Mesenchymal stem cell (in vitro differentiated cells and primary cell): ENCODE measurements at places on chromosomes 13 and 19.

DNA sequence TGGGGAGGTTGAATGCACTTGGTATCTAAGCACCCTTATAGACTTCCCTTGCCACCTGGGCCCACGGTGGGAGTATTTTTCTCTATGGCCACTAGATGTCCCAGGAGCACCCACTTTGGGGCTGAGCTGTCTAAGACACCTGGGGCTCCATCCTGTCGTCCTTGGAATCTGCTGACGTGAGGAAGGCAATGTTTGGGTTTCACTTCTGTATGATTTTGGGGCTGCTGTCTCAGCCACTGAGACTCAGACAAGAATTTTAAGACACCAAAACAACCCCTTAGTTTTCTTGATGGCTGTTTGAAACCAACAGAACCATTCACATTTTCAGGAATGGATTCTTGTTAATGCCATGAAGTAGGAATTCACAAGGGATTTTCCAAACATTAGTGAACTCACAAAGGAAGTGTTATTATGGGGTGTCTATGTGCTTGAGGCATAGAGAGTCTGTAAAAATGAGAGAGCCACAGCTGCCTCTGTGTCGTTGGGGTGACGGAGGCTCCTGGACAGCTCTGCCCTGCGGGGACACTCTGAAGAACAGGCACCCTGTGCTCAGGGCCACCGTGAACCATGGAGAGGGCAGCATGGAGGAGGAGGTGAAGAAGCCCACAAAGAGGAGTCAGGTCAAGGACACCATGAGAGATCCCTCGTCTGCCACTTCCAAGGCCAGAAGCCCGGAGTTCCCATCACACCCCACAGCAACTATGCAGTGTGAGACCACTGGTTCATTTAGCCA is 106.8 kb upstream of the SPATA13 start:
- H3K36me3 ChIP-seq = no peaks in the 10 kb centered on the region
- peak; percentile 68 for DNase-seq
- H3K27ac ChIP-seq = no peak overlapping the region
- peaks cover 7% of the 10 kb centered on the region for H3K4me1 ChIP-seq

DNA sequence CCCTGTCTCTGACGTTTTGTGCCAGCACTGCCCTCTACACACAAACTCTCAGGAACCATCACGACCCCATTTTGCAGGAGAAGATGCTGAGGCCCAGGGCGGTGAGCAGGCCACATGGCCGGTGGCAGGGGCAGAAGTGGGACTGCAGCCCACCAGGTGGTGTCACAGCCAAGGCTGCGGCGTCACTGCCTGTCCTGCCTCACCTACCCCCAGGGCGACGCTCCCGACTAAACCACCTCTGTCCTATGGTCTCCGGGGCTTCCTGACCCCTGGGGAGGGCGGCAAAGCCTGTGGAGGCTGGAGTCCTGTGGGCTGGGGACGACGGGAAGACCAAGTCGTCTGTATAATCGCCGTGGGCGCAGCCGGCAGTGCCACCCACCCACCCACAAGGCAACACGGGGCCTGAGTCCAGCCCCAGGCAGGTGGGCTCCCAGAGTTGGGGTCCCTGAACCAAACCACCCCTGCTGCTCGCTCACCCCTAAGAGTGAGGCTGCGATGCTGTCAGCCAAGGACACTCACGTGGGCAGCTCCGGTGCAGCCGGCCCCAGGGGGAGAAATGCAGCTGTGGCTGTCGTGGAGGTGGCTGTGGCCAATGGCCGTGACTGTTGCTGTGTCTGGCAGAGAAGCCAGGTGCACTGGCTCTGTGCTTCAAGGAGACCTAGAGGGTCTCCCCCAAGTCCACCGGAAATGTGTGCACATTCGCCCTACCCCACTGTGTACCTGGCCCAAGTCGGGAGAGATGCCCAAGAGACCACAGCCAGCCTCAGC is 29.7 kb downstream of the RASA3 start:
- no peak overlapping the region for H3K27ac ChIP-seq
- no peak for DNase-seq
- H3K4me3 ChIP-seq = no peak overlapping the region
- H3K27me3 ChIP-seq = no peaks in the 10 kb centered on the region

- H3K27ac ChIP-seq = no peak overlapping the region
- no peaks in the 10 kb centered on the region for H3K27me3 ChIP-seq
- H3K36me3 ChIP-seq = peaks cover 47% of the 10 kb centered on the region
- no peak for DNase-seq
- H3K4me3 ChIP-seq = peak overlapping the region; percentile 48
These were observed 5.0 kb downstream of the ZNF792 start for GRCh38 chr19:34959021-34959420.

DNA sequence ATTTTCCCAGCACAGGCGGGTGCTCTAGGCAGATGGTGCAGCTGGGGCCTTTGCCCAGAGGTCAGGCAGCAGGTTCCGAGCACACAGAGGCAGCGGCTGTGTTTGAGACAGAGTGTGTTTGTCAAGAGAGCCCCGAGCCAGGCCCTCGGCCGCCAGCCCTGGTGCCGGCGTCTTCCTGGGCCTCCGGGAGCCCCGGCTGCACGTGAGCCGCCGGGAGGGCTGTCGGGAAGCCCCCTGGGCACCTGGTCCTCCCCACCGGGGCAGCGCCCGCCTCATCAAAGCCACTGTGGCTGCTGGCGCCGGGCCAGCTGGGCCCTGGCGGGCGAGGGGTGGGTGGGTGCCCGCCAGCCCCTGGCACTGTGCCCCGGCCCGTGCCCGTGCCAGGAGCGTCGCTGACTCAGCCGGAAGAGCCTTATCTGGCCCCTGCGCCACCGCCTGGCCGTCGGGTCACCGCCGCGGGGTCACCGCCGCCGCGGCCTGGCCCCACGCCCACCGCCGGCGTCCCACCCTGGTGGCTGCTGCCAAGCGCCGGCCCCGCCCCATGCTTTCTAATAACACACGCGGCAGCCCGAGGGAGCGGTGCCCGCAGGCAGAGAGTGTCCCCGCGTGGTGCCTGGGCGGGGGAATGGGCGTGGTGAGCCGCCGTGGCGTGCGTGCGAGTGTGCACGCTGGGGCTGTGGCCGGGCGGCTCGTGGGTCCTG is 14.9 kb downstream of the ARID3A start:
- H3K36me3 ChIP-seq = peaks cover 42% of the 10 kb centered on the region
- no peak overlapping the region for H3K4me3 ChIP-seq
- H3K4me1 ChIP-seq = peaks cover 53% of the 10 kb centered on the region
- no peak overlapping the region for H3K27ac ChIP-seq
- no peaks in the 10 kb centered on the region for H3K27me3 ChIP-seq
- no peak for DNase-seq

GRCh38 chr13:109933476-109933875 is 147.1 kb upstream of the IRS2 start:
- no peak overlapping the region for H3K4me3 ChIP-seq
- no peaks in the 10 kb centered on the region for H3K27me3 ChIP-seq
- no peak overlapping the region for H3K27ac ChIP-seq
- H3K4me1 ChIP-seq = peaks cover 2% of the 10 kb centered on the region
- no peaks in the 10 kb centered on the region for H3K36me3 ChIP-seq

- no peak for DNase-seq
- H3K4me3 ChIP-seq = no peak overlapping the region
- no peak overlapping the region for H3K27ac ChIP-seq
These were observed 151.7 kb upstream of the MIR17HG start for GRCh38 chr13:91195789-91196188.

- H3K36me3 ChIP-seq = peaks cover 7% of the 10 kb centered on the region
- H3K27me3 ChIP-seq = no peaks in the 10 kb centered on the region
- no peak overlapping the region for H3K4me3 ChIP-seq
- no peak overlapping the region for H3K27ac ChIP-seq
- DNase-seq = no peak
- H3K4me1 ChIP-seq = no peaks in the 10 kb centered on the region
These were observed 10.5 kb upstream of the ELF1 start for GRCh38 chr13:41029629-41030028.

GRCh38 chr13:37960427-37960826 is 90.9 kb upstream of the TRPC4 start:
- H3K36me3 ChIP-seq = no peaks in the 10 kb centered on the region
- H3K27me3 ChIP-seq = no peaks in the 10 kb centered on the region
- no peak overlapping the region for H3K4me3 ChIP-seq
- no peak for DNase-seq
- no peaks in the 10 kb centered on the region for H3K4me1 ChIP-seq

- H3K27me3 ChIP-seq = peaks cover 25% of the 10 kb centered on the region
- peaks cover 60% of the 10 kb centered on the region for H3K36me3 ChIP-seq
- peaks cover 9% of the 10 kb centered on the region for H3K4me1 ChIP-seq
- H3K4me3 ChIP-seq = no peak overlapping the region
- DNase-seq = no peak
- H3K27ac ChIP-seq = no peak overlapping the region
These were observed 8.1 kb upstream of the TNFSF14 start for GRCh38 chr19:6677883-6678689.
